Stimulated activated naive B cell treated with anti-CD40 and anti-IgM and Interleukin-4, amounts not matched to agents 10 μg/mL and 1 μg/mL and 100 μg/mL, for 72 hours (primary cell): ENCODE measurements at places on chromosomes 16 and 17.

GRCh38 chr17:45096141-45096540, 35.0 kb downstream of the NMT1 start:
- H3K4me1 ChIP-seq: peaks cover 19% of the 10 kb centered on the region
- no peak overlapping the region for H3K4me3 ChIP-seq
- H3K36me3 ChIP-seq: peaks cover 50% of the 10 kb centered on the region
- no peaks in the 10 kb centered on the region for H3K27me3 ChIP-seq
- no peak for DNase-seq

- no peak overlapping the region for H3K27ac ChIP-seq
- H3K27me3 ChIP-seq: no peaks in the 10 kb centered on the region
- H3K4me3 ChIP-seq: no peak overlapping the region
- peaks cover 4% of the 10 kb centered on the region for H3K4me1 ChIP-seq
- no peak for DNase-seq
- peaks cover 17% of the 10 kb centered on the region for H3K36me3 ChIP-seq
Observed at GRCh38 chr17:799261-799660, 17.1 kb downstream of the MRM3 start.

- no peak overlapping the region for H3K27ac ChIP-seq
- H3K4me1 ChIP-seq: peaks cover 18% of the 10 kb centered on the region
- no peaks in the 10 kb centered on the region for H3K27me3 ChIP-seq
- no peak overlapping the region for H3K4me3 ChIP-seq
Observed at GRCh38 chr17:76097716-76098295, 5.8 kb downstream of the EXOC7 start.

DNA sequence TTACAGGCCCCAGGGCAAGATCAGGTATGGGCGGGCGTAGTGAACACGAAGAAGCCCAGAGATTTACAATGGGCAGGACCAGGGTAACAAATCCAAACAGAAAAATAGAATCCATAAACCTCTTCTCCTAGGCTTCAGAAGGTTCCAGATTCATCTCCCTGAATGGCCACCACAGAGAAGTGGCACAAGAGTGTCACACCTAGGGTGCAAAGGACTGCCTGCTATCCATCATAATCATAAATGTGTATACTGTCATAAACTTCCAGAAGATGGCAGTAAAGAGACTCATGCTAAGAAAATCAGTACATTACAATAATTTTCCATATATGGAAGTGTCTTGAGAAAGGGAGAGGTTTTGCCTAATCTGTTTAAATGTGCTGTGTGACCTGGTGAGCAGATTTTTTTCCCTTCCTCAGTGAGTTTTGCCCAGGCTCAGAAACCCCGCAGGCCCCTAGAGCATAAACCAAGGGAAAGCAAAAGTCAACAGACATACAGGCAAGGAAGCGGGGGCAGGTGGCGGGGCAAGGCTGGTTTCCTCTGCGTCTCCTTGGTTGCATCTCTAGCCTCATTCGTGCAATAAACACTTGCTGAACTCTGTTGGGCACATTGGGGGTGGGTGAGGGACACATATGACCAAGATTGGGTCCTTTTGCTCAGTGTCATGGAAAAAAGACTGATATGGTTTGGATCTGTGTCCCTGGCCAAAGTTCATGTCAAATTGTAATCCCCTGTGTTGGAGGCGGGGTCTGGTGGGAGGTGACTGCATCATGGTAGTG, 92.0 kb upstream of the CDH5 start:
- H3K4me1 ChIP-seq: peaks cover 2% of the 10 kb centered on the region
- H3K36me3 ChIP-seq: peaks cover 4% of the 10 kb centered on the region
- DNase-seq: no peak
- H3K4me3 ChIP-seq: no peak overlapping the region

GRCh38 chr17:78396441-78397337, 18.2 kb downstream of the PGS1 start:
- H3K4me1 ChIP-seq: peaks cover 47% of the 10 kb centered on the region
- DNase-seq: no peak
- H3K36me3 ChIP-seq: peaks cover 48% of the 10 kb centered on the region
- H3K27ac ChIP-seq: no peak overlapping the region

- H3K36me3 ChIP-seq: peaks cover 3% of the 10 kb centered on the region
- no peak overlapping the region for H3K4me3 ChIP-seq
- H3K4me1 ChIP-seq: peaks cover 29% of the 10 kb centered on the region
- H3K27me3 ChIP-seq: peaks cover 15% of the 10 kb centered on the region
- no peak for DNase-seq
Observed at GRCh38 chr16:89572485-89573205, 2.9 kb upstream of the CPNE7 start.

DNA sequence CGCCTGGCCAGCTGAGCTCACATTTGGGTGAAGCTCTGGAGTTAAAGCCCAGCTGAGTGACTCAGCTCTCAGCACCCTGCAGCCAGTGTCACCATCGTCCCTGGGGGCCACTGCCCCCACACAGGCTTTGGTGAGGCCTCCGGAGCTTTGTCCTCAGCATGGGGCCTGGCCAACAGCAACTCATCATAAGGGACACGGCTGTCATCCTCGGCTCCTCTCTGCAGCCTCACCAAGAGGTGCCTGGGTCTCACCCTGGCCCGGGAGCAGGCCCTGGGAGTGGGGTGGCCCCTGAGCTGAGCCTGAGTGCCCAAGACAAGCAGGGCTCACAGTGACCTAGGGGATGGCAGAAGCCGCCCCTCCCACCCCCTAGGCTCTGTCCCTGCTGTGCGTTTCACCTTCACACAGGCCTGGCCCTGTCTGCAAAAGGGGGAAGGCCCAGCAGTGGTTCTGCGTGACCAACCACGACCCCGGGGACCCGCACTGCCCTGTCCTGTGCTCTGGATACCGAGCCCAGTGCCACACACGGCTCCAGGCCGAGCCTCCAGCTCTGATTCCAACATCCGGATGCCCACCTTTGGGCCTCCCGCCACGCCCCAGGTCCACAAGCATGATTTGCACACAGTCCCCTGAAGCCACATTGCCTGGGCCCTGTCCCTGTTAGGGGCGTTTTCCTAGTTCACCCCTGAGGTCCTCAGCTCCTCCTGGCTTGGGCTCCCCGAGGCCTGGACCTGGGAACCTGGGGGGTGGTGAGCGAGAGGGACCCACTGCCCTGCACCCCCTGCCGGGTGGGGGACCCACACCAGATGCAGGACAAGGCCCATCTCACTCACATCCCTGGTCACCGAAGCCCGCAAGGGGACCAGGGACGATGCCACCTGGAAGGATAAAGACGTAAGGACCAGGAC, 21.8 kb upstream of the AATK start:
- no peak for DNase-seq
- peaks cover 7% of the 10 kb centered on the region for H3K36me3 ChIP-seq
- H3K27me3 ChIP-seq: peaks cover 6% of the 10 kb centered on the region

DNA sequence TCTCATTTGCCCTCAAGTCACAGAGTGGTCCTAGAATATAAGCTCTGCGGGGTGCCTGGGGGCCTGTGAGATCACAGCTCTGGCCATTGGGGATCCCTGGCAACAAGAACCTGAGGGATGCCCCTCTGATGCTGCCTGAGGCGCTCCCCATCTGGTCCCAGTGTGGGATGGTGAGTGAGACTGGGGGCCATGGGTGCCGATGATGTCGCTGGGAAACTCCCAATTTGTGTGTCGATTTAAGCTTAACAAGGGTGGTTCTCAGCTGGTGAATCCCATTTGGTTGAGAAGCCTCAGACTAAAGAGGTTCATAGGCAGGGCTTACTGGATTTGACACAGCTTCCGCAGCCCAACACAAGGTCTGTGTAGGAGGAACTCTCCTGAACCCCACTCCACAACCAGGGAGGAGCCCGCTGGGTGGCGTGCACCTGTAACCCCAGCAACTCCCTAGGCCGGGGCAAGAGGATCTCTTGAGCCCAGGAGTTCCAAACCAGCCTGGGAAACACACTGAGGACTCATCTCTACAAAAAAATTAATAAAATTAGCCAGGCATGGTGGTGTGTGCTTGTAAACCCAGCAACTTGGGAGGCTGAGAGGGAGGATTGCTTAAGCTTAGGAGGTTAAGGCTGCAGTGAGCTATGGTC, 63.7 kb upstream of the SIAH1 start:
- peaks cover 8% of the 10 kb centered on the region for H3K4me1 ChIP-seq
- no peak overlapping the region for H3K27ac ChIP-seq
- no peak overlapping the region for H3K4me3 ChIP-seq
- H3K36me3 ChIP-seq: no peaks in the 10 kb centered on the region

DNA sequence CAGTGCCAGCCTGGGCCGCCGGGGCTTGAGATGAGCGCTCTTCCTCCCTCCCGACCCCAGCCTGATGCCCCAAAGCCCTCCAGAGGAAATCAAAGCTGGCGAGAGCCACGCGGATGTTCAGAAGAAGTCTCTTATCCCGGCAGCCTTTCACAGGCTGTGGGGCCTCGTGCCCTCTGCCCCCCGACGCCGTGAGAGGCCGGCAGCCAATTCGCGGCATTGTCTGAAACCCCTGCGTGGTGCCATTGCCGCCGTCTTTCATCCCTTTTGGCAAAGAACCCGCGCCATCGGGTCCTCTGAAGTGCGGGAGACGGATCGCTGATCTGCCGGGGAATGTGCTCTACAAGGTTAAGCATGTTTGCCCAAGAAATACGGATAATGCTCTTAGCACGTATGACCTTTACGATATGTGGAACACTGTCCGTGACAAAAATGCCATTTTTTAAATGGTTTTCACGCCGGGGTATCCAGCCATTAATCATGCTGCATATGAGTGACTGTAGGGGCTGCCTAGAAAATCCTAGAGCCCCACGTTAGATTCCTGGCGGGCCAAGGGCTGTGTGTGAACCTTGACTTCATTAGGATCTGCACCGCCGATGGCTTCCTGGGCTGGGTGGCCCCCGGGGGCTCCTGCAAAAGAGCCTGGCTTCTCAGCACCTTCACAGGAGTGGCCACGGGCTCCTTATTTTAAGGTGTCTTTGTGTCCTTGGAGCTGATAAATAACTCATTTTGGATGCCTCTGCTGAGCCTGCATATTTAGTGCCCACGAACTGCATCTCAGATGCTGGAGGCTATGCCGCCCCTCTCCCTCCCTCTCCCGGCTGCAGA, 165.1 kb upstream of the TNRC6C start:
- H3K27ac ChIP-seq: no peak overlapping the region
- H3K36me3 ChIP-seq: no peaks in the 10 kb centered on the region
- no peak overlapping the region for H3K4me3 ChIP-seq
- no peak for DNase-seq
- H3K27me3 ChIP-seq: peaks cover 43% of the 10 kb centered on the region

GRCh38 chr16:86669937-86670749, 91.8 kb downstream of the FOXL1 start:
- DNase-seq: no peak
- no peaks in the 10 kb centered on the region for H3K4me1 ChIP-seq
- no peak overlapping the region for H3K27ac ChIP-seq
- no peaks in the 10 kb centered on the region for H3K36me3 ChIP-seq

DNA sequence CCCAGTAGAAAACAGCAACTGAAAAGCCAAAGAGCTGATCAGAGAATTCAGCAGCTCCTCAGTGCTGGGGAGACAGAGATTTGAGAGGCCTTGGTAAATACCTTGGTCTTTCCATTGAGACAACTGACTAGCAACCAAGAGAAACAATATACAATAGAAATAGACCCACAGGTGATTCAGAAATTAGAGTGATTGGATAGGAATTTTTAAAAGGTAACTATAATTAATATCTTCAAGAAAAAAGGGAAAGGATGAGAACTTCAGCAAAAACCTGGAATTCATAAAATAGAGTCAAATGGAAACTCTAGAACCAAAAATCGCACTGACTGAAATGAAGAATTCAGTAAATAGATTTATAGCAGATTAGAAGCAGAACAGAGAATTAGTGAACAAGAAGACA, 32.5 kb upstream of the ITGAX start:
- no peak overlapping the region for H3K27ac ChIP-seq
- no peaks in the 10 kb centered on the region for H3K4me1 ChIP-seq
- peaks cover 45% of the 10 kb centered on the region for H3K36me3 ChIP-seq

DNA sequence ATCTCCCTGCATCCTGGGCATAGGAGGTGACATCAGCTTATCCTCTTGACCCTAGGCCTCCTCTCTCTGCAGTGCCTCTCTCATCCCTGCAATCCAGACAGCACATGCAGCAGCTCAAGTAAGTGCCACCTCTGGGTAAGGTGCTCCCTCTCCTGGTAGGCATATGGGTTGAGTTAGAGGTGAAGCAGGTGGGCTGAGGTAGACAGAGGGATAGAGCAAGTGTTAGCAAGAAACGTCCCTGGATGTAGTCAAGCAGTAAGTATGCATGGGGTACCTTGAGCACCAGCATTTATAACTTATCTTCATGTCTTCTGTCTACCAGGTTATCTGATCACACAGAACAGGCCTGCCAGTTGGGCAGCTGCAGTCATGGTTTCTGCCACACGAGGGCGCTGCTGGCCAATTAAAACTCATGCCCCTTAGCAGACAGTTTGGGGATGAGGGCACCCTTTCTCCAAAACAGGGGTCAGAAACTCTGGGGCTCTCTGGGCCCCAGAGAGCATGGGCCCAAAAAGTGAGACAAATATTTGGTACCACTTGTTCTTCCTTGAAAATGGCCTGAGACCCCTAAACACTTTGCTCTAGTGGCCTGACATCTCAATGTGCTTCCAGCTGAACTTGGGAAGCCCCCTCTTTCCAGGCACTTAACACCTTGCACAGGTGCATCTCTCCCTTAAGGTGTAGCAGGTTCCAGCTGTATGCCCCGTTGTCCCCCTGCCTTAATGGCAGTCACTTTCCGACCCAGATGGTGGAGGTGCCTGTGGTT, 59.8 kb downstream of the NEUROD2 start:
- no peak overlapping the region for H3K4me3 ChIP-seq
- H3K36me3 ChIP-seq: peaks cover 52% of the 10 kb centered on the region
- H3K27me3 ChIP-seq: no peaks in the 10 kb centered on the region
- H3K27ac ChIP-seq: no peak overlapping the region

DNA sequence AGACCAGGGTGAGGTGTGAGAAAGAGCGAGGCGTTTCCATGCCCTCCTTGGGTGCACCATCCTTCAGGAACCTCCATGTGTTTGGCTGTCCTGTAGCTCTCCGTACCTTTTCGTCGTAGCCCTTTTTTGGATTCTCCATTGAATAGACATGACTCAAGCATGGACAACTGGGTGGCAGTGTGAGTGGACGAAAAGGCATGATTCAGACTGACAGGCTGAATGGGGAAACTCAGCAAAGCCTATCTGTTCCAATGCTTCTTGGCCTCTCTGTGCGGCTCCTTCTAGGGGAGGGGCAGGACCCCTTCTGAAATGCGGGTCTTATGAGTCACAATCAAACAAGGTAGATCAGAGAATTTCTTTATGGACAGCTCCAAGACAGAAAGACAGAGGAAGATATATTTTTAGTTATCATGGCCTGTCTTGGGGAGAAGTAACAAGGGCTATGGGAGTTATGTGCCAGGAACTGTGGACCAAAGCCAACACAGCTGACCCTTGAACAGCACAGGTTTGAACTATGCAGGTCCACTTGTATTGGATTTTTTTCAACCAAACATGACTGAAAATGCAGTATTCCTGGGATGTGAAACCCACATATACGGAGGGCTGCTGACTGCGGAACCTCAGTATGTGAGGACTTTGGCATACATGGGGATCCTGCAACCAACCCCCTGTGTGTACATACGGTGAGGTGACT, 22.9 kb downstream of the ADORA2B start:
- no peak for DNase-seq
- peaks cover 13% of the 10 kb centered on the region for H3K4me1 ChIP-seq
- no peak overlapping the region for H3K27ac ChIP-seq
- H3K36me3 ChIP-seq: peaks cover 3% of the 10 kb centered on the region
